ENCODE measurements at places on chromosomes 11 and 22. TPM values are rescaled to one million over a fixed set of nuclear protein-coding genes. Genes with fewer than 3 reads are reported as not detected.

DNA sequence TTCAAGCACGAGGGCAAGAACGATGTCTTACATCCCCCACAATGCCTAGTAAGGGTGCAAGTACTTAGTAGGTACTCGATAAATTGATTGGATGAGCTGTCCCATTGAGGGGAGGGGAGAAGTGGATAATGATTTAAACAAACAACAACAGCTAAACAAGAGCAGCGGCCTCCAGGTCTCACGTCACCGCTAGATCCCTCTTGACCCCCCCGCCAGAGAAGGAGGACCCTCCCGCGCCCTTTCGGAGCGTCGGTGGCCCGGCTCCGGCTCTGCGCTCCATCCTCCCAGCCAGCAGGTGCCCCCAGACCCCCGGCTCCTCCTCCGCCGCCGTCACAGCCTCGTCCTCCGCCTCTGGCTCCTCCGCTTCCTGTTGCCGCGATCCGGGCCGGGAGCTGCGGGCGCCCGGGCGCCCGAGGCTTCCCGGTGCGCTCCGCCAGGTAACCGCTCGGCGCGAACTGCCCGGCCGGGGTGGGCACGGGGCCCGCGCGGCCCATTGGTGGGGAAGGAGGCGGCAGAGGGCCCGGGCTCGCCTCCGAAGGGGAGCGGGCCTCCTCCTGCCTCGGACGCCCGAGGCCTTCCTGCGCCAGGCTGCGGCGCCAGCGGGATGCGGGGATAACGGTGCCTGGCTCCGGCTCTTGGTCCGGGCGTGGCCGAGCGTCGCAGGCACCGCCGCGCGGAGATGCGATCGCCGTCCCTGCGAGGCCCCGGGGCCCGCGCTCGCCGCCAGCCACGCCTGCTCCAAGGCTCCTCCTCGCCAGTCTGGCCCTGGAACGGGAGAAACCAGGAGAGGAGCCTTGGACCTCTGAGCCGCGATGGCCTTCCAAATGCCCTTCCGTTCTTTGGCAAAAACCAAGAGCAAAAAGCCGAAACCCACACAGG, at the start of gene TLCD5:
Gene TLCD5, plus strand, starts transcription at position 368 of the 879 bp plus-strand sequence. CDS start 2,143 bp downstream, outside the sequence.
- no peak for DNase-seq

DNA sequence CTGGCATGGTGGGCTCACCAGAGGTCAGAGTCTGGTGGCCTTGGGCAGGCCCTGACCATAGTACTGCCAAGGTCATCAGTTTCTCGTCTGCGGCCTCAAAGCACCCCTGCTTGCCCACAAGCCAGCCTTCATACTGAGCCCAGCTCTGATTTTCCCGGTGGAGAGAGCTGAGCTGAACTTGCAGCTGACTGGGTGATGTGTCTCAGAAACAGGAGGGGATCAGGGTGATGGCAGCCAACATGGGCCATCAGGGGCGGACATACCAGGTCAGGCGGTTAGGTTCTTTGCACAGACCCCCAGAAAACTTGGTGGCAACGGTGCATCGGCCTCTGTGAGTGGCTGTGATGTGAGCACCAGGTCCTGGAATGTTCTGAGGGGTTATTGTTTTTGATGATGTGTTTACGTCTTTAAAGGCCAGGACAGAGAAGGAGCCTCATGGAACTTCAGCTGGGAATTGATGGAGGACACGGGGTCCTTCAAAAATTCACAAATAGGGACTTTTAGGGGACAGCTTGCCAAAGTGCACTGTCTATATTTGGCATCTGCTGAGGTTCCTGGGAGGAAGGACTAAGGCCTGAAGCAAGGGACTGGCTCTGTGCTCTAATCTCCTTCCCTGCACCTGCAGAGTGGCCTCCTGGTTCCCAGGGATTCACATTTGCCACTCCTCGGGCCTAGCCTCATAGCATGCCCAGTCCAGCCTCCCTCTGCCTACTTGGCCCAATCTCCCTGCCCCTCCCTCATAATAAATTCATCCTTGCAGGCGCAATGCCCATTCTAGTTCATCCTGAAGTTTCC, 131.2 kb downstream of the OSBP2 start:
- DNase-seq = no peak

DNA sequence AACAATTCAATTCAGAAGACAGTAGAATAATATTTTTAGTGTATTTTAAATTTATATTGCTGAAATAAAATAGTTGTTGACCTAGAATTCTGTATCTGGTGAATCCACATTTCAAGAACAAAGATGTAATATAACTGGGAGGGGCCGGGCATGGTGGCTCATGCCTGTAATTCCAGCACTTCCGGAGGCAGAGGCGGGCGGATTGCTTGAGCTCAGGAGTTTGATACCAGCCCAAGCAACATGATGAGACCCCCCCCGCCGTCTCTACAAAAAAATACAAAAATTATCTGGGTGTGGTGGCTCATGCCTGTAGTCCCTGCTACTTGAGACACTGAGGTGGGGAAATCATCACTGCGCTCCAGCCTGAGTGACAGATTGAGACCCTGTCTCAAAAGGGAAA, 72.6 kb downstream of the CD82 start:
- peak; percentile 43 for DNase-seq

Gene SIDT2
- total RNA-seq = 69.3 TPM

Gene DCDC1
- total RNA-seq = not detected

GRCh38 chr22:37443977-37444376, 16.7 kb upstream of the ELFN2 start:
- no peak for DNase-seq

DNA sequence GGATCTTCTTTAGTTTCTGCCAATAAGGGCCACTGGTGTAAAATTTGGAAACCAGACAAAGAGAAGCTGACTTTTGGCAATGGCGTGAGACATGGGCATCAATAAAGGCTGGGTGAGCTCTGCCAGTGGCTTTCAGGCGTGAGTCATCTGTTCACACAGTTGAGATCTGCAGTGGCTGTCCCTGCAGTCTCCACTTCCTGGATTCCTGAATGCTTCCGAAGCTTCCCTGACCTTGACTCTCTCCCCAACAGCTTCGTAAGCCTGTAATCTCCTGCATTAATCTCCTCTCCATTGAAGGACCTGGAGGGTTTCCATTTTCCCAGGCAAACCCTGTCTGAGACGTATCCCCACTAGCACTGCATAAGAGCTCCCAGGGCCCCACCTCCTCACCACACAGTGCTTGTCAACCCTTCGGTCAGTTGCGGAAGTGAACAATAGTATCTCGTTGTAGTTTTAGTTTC, 574.7 kb downstream of the TBC1D22A start:
- DNase-seq = no peak

DNA sequence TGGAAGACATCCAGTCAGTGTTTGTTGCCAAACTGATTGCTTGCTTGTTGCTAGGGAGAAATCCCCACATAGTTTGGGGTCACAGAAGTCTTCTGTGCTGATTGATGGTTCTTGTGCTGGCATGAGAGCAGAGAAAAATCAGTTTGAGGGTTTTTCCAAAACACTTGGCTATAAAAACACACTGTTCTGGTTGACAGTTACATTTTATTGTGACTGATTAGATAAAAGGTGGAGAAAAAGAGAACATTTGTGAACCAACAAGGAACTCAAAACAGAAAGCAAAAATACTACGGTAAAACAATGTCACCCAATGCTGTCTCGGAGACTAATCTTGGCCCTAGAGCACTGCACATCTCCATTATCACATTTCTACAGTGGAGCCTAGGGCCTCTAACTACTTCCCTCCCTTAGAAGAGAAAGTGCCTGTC, 14.4 kb upstream of the EIF4G2 start:
- no peak for DNase-seq

- DNase-seq = peak; percentile 93
Observed at GRCh38 chr11:65491614-65492386, 7.0 kb upstream of the MALAT1 start.

DNA sequence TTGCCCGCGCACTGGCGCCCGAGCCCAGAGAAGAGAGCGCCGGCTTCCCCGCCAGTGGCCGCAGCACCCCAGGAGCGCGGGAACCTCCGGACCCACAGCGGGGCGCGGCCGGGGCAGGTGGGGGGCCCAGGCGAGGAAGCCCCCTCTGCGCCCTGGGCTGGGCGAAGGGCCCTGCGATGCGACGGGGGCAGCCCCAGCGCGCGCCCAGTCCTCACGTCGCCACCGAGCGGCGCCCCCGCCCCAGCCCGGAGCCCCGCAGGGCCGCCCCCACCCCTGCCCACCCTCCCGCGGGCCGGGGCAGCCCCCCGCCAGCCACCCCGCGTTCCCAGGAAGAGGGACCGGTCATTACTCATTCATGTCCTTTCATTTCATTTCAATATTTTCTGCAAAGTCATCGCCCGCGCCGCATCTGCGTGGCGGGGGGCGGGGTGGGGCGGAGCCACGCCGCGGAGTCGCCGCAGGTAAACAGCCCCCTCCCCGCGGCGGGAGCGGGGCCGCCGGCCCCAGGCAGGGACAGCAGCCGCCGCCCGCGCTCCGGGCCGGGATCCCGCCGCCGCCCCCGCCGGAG, 673 bp upstream of the PANX2 start:
- no peak for DNase-seq
